Cerebellum (tissue), 4 donors: ENCODE measurements at places on chromosomes 4 and X. TPM values are rescaled to one million over a fixed set of nuclear protein-coding genes. Genes with fewer than 3 reads are reported as not detected.

- no peak for DNase-seq
These were observed 52.4 kb upstream of the TBC1D14 start for GRCh38 chr4:6857009-6857882.

DNA sequence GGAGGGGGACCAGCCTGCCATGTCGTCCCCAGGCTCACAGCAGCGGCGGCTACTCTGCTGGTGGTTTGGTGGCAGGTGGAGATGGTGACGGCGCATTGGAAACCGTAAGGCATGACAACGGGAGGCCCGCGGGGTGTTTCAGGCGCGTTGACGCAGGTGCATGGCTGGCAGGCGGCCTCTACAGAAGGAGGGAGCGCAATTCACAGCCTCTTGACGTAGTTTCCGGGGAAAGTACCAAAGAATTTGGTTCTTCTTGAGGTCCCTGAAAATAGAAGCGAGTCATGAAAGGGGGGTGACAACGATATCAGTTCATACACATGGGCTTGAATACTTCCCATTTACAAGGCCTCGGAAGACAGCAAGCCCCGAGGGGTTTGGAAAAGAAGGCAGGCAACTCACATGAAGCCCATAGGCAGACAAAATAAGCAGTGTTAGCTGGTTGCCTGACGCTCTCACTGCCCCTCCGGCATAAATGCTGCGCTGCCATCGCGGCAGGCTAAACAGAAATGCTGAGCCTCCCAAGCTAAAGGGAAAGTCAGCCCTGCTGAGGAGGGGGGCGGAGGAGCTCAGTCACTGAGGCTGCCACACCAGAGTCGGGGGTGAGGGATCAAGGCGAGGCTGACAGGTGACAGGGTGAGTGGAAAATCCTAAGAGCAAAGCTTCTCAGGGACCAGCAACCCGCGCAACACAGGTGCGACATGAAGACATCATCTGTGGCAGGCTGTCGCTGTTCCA is 52.3 kb upstream of the PDLIM3 start:
- DNase-seq = peak; percentile 90

The CCDC149 gene
- total RNA-seq = 15.1 TPM

- DNase-seq = no peak
These were observed 1526.2 kb downstream of the RPA4 start for GRCh38 chrX:98409867-98410266.

The SEC24D gene
- total RNA-seq = 18.5 TPM

The HSFX2 gene
- 0.54 TPM for total RNA-seq
